Fibroblast of villous mesenchyme (primary cell): ENCODE measurements at places on chromosomes 4 and X. TPM values are rescaled to one million over a fixed set of nuclear protein-coding genes. Genes with fewer than 3 reads are reported as not detected.

DNA sequence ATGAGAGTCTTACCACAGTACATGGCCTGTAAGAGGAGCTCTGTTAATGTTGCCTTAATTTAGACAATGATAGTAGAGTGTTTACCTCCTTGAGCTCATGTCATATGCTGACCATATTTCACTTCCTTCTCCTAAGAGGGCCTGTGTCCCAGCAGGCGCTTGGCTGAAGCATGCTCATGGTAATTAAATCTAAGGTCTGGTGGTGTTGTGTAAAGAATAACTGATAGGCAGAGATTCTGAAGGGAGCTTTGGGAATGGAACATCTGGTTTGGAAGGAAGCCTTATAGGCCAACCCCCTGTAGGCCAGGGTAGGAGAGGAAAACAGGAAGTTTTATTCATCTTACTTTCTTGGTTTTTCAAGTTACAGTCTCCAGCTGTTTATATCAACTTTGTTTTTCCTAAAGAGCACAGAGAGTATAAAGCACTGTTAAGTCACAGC is 300.2 kb downstream of the USP46 start:
- DNase-seq, result peak; percentile 16

DNA sequence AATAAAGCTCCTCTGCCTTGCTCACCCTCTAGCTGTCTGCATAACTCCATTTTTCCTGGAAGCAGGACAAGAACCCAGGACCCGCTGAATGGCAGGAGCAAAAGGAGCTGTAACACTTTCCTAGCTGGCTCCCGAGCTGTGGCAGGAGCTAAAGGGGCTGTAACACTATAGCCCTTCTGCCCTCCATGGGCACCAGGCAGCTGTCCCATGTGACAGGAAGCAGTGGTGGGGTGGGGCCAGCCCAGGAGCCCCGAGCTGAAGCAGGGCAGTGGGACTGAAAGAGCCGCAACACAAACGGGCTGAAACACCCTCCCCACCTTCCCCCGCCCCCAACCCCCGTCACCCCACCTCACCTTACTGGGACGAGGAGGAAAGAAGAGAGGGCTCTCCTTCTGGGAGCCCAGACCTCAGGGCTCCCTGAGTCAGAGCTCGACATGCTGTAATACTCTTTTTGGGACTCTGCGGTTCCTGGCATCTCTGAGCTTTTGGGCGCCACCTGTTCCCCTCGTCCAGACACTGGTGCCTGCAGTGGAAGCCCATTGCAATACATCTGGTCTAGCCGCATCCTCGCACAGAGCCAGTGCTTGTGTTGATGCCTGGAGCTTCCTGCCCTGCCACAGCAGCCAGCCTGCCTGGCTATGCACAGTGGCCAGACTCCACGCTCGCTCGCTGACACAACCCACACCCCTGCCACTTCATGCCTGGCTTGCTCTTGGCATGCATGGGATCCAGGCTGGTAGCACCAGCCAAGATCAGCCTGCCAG is 39.4 kb downstream of the PPM1K start:
- DNase-seq, result no peak

GRCh38 chr4:96383349-96383748 is 543.5 kb downstream of the PDHA2 start:
- no peak for DNase-seq

DNA sequence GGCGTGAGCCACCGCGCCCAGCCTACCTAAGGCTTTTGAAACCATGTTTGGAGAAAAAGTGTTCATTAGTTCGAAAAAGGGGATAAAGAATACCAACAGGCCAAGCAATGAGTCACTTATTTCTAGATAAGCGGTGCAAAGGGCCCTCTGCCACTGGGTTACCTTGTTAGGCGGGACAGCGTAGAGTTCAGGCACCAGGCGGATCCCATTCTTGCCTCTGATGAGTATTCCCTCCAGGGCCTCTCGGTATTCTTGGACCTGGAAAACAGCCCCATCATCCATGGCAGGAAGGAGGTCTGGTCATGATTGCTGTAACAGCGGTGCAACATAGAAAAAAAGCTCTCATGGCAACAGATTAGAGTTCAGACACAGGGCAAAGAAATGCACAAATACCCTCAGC is 48.0 kb downstream of the PHKA2 start:
- DNase-seq, result no peak

- DNase-seq, result no peak
Measured at GRCh38 chr4:102169345-102169744, 175.9 kb downstream of the SLC39A8 start.

DNA sequence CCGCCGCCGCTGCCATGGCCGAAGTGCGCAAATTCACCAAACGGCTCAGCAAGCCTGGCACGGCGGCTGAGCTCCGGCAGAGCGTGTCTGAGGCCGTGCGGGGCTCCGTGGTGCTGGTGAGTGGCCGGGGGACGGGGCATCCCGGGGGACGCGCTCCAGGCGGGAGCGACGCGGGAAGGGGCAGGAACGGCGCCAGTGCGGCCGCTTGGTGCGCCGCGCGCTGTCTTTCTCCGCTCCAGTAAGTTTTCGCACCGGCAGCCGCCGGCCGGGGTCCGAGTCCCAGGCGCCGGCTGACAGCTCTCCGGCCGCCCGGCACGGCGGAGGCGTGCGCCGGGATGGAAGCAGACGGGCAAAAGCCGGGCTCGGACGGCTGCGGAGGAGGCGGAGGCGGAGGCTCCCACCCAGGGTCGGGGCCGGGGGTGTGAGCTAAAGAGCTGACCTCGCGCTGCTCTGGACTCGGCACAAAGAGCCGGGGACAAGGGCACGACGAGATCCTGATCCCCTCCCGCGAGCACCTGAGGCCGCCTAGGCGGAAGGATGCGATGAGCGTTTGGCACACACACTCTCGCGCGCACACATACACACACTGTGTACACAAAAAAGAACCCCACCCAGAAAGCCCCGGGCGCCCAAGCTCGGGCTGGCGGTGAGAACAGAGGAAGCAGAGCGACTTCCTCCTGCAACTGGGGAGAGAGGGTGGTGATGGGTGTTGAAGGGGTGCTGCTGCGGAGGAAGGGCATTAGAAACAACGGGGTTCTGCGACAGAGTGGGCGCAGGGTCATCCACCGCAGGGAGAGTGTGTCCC is 545 bp downstream of the DOCK11 start:
- DNase-seq, result no peak

- no peak for DNase-seq
Measured at GRCh38 chrX:122218666-122219065, 965.4 kb upstream of the GRIA3 start.

SLC6A14 gene
- total RNA-seq, result not detected in 2 replicates

GCNA gene
- 1.6 and 2.6 TPM in 2 replicates for total RNA-seq

AR gene
- total RNA-seq, result 10.8 and 11.3 TPM in 2 replicates

NRK gene
- total RNA-seq, result 0.32 and 4.7 TPM in 2 replicates

CTAG1A gene
- total RNA-seq, result not detected in 2 replicates
